ENCODE measurements at places on chromosomes 2 and 18.
A peak's percentile ranks its signal among the peaks of the same experiment; 100 is the strongest.

GRCh38 chr2:240629619-240629967 is 4.3 kb downstream of the GPR35 start:
- no peak for DNase-seq

- no peak for DNase-seq
Observed at GRCh38 chr2:97708608-97709007, 4.8 kb upstream of the ZAP70 start.

GRCh38 chr2:213199871-213200270 is 48.5 kb upstream of the IKZF2 start:
- DNase-seq = no peak

- DNase-seq = no peak
Observed at GRCh38 chr2:29420464-29420863, 305.2 kb downstream of the CLIP4 start.

GRCh38 chr2:25548601-25549000 is 124.8 kb downstream of the DTNB start:
- DNase-seq = no peak

DNA sequence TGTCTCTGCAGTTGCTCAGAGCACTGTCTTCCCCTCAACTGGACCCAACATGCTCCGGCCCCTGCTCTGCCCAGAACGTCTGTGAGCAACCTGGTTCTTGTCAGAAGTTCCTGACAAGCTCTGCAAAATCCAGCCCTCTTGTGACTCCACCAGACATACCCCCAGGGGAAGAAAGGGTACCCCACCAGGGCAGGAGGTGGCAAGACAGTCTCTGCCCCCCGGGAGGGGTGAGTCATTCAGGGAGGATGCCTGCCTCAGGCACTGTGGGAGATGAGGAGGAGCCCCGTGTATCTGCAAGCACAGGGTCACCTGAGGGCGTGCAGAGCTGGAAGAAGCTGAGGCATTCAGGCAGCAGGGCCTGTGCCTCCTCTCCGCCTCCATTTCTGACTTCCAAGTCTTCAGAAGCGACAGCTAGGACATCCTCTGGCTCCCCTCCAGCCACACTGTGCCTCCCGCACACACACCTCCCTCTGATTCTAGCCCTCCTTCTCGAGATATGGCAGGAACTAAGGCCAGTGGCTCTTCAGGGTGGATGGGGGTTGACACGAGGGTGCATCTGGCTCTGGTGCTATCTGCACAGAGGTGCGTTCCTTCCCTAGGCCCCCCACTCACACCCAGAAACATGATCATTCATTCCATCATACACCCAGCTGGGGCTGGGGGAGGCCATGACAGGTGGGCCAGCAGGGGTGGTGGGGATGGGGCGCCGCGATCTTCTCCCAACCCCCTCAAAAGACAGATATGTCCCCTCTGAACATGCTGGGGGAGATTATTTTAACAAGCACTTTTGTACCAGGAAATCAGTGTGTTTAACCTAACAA is 222.2 kb downstream of the CYP26B1 start:
- DNase-seq = no peak

DNA sequence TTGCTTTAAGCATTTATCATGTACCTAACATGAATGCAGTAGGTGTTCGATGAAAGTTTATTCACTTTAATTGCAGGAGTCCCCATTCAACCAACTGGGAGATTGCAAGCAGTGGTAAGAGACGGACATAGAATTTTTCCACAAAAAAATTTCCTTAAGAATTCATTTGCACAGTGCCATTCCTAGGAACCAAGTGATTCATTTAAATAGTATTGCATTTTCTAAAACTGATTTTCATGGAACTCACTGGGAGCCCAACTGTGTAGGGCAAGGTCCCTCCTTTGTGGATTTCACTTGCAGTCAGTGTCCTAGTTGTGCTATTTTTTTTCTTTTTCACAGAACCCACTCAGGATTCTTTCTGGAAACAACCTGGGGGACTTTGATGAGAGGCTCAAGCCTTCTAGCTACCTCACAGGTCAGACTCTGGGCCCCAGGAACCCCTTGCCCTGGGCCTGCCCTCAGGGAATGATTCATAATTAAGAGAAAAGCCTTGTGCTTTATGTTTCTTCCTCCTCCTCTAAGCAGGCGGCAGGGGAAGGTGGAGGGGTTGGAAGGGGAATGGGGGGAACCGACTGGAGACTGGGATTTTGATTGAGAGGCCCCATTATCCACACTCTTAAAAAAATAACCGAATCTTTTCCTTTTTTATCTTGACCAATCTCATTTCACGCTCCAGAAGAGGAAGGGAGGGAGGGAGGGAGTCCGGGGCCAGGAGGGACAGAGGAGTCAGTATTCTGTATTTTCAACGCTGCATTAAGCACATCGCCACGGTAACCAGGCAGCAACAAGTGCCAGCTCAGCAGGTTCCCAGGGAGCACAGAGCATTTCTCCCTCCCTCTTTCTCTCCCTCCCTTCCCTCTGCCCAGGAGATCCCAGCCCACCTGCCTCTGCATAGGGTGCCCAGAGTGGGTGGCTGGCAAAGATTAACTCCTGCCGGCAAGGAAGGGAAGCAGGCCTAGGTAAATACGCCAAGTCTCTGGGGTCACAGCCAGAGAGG is 51.8 kb downstream of the PSD4 start:
- no peak for DNase-seq

DNA sequence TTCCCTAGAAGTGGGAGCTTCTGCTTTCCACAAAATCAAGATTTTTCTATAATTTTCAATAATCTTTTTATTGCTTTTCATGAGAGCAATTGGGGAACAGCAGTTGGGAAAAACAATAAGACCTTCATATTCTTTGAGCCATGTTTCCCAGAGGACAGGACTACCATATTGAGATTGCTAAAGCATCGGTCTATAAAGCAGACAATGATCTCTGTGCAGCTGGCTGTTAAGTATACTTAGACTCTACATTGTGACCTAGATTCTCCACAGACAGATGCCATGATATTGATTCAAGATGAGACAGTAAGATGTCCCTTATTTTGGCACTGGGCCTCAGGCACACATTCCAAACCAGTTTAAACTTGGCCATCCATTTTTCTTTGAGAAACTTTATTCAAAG is 1178.7 kb downstream of the SUCLG1 start:
- no peak for DNase-seq

DNA sequence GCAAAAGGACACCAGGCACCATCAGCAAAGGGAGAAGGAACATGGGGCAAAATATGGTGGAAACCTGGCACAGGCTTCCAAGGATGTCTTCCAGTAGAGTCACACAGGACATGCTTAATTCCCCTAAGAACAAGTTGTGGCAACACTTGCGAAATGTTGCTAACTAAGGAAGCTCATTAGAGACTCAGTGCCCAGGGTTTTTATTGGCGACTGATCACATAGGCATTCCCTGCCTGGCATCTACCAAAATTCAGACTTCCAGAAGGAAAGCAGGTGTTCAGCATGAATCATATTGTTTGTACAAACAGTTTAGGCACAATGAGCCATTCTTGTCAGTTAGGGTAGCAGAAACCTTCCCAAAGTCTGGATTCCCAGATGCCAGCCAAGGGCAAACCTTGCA is 25.7 kb downstream of the SLC4A1AP start:
- no peak for DNase-seq

DNA sequence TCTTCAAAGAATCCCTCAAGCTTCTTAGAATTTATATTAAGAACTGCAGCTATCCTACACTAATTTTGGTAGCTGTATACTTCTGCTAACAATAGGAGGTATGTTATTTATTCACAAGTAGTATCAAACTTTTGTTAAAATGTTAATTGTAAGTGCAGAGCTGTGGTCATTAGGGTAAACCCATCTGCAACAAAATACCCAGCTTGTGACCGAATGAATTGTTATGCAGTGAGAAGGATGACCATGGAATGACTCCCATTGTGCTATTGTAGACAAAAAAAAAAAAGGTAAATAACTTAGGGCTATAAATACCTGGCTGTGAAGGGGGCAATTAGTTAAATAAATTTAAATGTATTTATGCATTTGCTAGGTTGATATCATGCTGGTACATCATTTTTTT is 186.1 kb downstream of the ADCYAP1 start:
- DNase-seq = no peak

- no peak for DNase-seq
Observed at GRCh38 chr2:120771111-120771780, 35.6 kb downstream of the GLI2 start.

DNA sequence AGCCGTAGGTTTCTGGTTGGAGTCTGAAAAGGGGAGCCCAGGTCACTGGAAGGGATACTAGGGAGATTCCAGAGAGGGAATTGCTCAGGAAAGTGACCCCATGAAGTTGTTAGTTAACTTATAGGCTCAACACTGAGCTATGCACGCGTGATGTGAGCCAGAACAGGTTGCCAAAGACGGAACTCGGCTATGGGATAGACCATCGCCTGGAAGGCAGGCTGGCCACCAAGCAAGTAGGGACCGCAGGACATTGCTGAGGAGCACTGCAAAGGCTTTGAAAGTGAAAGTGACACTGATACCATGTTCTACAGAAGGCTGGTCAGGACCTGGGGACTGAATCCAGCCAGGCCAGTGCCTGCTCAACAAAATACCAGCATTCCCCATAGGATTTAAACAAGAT is 7.3 kb downstream of the FARP2 start:
- no peak for DNase-seq

- DNase-seq = no peak
Observed at GRCh38 chr2:8174641-8175257, 507.1 kb upstream of the ID2 start.

DNA sequence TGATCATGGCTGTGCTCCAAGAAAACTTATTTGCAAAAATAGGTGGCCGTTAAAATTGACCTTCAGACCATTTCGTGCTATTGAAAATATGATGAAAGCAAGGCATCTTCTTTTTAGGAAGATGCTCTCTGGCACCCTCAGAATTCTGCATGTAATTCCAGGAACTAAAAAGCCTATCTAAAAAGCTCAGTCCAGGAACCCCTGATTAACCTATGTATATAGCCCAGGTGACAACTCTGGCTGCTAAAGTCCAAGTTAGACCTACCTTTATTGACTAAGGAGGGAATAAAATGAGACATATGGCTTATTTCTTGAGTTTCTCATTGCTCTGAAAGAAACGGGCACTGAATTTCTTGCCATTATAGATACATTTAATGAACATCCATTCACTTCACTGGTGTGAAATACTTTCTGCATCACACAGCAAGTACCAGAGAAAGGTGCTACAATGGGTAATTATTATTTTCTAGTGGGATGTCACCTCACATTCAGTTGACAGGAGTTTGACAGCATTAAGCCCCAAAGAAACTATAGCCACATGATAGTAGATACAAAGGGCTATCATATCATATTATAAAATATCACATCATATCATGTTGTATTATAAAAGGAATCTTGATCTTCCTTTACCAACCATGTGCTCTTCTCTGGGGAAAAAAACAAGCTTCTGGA is 83.8 kb downstream of the EPHA4 start:
- DNase-seq = no peak

GRCh38 chr2:148896136-148896535 is 21.1 kb downstream of the KIF5C start:
- no peak for DNase-seq

GRCh38 chr2:197209742-197210408 is 100.7 kb downstream of the ANKRD44 start:
- peak; percentile 36 for DNase-seq

- DNase-seq = no peak
Observed at GRCh38 chr2:229843613-229844012, 78.2 kb downstream of the TRIP12 start.

DNA sequence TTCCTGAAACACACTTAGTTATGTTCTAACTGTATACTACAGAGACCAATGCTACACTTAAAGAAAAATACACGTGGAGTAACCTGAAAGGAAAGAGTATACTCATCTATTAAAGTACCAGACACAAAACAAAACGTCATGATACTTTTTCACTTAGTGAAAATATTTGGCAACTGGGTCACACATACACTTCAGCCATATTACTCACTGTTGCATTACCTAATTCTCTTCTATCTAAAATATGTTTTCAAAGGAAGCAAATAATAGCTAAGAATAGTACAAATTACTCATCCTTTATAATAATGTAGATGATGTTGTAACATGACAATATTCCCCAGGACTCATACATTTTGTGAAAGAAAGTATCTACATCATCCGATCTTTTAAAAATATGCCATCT is 76.5 kb upstream of the EPB41L3 start:
- no peak for DNase-seq

DNA sequence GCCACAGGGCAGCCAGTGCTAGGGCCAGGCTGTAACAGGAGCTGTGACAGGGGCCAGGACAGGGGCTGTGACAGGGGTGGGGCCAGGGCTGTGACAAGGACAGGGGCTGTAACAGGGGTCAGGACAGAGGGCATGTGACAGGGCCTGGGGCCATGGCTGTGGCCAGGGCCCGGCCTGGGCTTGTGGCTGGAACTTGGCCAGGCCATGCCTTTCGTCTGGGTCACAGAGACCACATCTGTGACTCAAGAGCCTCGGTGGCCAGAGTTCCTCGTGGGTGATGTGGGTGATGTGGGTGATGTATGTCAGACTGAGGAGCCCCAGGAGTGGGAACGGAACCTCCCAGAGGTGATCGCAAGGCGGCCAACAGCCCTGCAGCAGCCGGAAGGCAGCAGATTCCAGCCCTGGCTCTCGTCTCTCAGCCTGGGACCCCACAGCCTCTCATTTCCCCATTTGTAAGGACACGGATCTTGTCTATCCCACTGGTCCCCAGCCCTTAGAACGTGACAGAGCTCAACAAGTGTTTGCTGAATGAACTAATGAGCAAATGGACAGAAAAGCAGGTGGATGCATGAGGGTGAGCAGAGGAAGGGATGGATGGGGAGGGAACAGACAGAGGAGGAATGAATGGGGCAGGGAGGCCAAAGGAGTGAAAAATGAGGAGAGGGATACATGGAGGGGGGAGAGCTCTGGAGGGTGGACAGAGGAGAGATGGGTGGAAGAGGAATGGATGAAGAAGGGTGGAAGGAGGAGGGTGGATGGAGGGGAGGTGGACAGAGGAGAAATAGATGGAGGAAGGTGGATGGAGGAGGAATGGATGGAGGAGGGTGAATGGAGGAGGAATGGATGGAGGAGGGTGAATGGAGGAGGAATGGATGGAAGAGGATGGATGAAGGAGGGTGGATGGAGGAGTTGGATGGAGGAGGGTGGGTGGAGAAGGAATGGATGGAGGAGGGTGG is 17.3 kb downstream of the ESPNL start:
- DNase-seq = no peak

DNA sequence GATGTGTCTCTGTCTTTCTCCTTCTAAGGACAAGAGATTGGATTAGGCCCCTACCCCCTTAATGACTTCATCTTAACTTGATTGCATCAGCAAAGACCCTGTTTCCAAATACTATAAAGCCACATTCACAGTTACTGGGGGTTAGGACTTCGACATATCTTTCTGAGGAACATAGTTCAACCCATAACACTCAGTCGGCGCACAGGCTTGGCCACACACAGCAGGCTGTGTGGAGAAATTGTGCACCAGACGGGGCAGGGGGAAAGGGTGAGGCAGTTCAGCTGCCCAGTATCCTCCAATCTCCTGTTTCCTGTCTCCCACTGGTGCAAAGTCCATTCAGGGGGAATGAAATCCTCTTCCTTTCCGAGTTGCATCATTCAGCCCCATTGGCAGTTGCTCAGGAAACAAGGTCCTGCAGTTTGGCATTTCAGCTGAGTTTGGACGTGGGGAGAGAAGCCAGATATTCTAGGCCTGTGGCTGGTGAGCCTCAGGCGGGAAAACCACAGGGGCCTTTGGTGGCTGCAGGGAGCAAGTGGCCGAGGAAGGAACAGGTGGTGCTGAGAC is 9.4 kb upstream of the RAPGEF4 start:
- no peak for DNase-seq
